Lower lobe of right lung (tissue), 2 donors: ENCODE measurements at places on chromosomes 6 and 20.

GRCh38 chr6:112235956-112236355, 18.4 kb downstream of the LAMA4 start:
- DNase-seq: no peak

DNA sequence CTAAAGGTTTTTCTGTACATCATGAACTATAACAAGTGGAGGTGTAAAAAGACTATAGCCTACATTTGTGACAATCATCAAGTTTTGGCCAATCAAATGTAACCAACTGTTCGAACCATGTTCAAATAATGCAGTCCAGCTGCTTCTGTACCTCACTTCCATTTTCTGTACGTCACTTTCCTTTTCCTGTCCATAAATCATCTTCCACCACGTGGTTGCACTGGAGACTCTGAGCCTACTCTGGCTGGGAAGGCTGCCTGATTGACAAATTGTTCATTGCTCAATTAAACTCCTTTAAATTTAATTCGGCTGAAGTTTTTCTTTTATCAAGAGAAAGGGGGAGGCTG, 270.4 kb upstream of the JARID2 start:
- no peak for DNase-seq

GRCh38 chr20:58748618-58749017, 56.0 kb downstream of the NPEPL1 start:
- no peak for DNase-seq

GRCh38 chr20:57449398-57450354, 58.5 kb downstream of the RBM38 start:
- DNase-seq: no peak

- DNase-seq: no peak
These were observed 751.5 kb downstream of the CBLN4 start for GRCh38 chr20:55253781-55254180.

GRCh38 chr20:24738058-24738775, 210.9 kb upstream of the CST7 start:
- no peak for DNase-seq

- DNase-seq: no peak
These were observed 8.5 kb downstream of the ABCC10 start for GRCh38 chr6:43435682-43436437.

DNA sequence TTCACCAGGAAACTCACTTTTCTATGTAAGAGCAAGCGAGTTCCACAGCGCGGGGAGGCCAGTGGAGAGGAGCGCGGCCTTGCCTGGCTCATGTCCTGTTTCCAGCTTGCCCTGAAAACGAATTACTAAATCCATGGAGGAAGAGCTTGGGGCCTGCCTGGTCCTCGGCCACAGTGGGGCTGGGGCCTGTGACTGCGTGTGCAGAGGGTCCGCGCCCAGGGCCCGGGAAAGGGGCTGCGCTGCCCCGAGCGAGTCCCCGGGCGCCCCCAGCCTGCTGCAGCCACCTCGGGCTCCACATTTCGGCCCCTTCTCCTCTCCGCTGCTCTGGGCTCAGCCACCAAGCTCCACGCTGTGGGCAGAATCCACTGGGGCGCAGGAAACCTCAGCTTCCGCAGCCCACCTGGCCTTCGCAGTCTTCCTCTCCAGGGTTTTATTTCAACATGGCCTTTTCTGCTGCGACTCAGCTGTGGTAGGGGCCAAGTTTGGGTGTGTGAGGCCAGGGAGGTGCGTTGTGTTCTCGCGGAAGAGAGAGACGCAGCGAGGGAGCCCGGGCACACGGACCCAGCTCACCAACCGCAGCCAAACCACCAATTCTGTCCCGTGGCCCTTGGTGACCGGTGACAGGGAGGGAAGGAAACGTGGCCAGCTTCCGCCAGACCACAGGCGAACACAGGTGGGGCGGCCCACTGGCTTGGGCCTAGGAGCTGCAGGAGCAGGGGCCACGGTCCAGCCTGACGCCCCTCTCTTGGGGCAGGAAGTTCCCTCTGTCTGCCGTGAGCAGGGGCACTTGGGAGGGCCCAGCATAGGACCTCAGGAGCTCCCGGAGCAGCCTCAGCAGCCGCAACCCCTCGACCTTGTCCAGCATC, 211.4 kb downstream of the ERMARD start:
- DNase-seq: no peak

DNA sequence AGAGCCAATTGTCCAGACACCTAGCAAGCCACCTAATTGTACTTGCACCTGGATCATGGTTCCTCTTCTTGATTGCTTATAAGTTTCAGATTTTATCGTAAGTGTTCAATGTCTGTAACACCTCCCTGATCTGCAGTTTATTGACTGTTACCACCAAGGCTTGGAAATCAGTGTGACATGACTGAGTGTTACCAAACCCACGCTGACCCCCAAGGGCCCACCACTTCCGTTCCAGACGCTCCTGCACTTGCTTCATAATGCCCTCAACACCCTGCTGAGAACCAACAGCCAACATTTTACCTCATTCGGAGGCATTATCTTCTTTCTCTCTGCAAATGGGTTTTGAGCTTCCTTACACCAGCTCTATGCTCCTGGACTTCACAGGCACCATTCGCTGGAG, 6.3 kb downstream of the CCR6 start:
- no peak for DNase-seq

GRCh38 chr20:289693-290083, 862 bp downstream of the C20orf96 start:
- no peak for DNase-seq

DNA sequence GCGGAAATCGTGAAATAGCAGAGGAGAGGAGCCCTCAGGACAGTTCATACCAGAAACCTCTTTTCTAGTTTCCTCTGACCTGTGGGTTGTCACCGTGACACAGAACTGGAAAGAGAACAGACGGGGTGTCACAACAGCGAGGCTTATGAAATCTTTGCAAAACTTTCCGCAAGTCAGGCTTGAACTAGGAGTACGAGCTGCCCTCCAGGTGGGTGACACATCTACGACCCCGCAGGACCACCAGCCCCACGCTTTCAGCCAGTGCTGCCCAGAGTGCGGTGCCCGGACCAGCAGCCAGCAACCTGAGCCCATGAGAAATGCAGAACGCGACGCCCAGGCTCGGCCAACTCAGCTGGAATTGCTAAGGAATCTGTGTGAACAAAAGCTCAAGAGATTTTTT, 30.8 kb downstream of the WRNIP1 start:
- DNase-seq: no peak

DNA sequence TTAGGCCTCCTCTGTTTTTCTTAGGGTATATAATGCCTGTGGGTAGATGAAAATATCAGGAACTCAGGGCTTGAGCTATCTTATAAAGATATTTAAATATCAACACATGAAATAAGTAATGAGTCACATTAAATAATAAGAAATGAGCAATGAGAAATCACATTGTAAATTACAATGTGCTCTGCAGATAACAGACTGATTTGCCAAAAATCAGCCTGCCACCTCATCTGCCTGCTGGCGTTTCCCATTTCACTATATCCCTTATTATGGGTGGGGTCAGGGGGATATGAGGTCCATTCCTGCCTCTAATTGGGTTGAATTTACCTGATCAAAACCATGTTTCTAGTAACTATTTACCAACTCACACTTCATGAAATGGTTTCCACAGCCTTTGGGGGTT, 335.2 kb downstream of the CDC5L start:
- no peak for DNase-seq

DNA sequence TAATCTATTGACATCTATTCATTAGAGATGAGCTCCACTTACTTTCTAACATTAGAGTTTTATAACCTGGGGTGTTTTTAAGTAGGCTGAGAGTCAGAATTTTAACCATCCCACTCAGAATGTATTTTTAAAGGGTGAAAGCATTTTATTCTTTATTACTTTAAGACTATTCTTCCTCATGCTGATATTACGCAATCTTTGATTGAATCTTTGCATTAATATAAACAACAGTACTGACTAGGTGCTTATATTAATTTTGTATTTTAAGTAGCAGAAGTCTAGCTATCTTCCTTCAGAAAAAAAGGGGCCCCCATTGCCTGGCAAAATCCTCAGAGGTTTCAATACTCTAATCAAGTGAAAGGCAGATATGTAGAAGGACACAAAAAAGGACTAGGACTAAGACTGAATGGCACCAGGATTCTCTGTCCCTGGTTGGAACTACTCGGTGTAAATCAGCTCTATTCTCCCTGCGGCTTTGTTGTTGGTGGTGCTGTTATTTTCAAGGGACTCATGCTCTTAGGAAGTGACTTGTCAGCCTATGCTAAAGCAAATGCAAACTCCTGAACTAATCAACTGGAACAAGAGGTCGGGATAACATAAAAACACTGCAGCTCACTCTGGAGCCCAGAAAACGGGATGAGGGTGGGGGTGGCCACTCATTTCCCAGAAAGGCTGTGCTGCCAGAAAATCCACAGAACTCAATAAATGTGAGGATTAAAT, 1324.4 kb downstream of the GRIK2 start:
- DNase-seq: no peak

GRCh38 chr20:60428651-60429050, 470.4 kb downstream of the CDH26 start:
- no peak for DNase-seq

GRCh38 chr20:8532169-8532568, 400.1 kb downstream of the PLCB1 start:
- DNase-seq: no peak

DNA sequence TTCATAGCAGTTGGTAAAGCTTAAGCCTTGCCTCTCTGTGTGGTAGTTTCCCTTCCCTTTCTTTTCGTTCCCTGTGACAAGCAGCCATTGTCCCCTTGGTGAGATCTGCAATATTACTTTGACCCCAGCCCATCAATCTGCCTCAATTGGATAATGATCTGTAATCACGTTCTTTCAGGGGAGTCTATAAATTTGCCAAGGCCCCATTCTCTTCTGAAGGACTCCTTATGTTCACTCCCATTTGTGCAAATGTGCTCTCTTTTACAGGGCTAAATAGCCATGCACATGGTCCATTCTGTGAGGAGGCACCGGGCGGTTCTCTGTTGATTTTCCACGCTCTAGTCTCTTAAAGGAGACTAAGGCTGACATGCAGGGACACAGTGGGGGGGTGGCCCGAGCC, 660.4 kb upstream of the SLC35B3 start:
- DNase-seq: no peak

DNA sequence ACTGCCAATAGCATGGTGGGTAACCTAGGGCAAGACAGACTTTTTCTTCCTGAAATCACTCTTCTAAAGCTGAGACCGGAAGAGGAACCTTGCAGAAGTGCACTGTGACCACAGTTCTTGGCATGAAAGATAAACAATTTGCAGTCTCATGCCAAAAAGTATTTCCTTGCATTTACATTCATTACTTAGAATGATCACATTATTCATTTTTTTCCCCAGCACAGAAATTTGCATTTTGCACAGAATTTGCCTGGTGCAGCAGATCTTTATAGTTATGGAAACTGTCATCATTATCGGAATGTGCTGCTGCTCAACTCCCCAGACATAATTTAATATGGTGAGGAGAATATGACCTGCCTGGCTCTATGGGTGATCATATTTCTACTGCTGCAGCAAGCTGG, 42.2 kb upstream of the EDN3 start:
- no peak for DNase-seq

GRCh38 chr6:4703382-4703781, 72.8 kb upstream of the CDYL start:
- no peak for DNase-seq
